A549 treated with DMSO at 1 μM for 4 hours (cell line): ENCODE measurements at places on chromosomes 3 and 15. TPM values are rescaled to one million over a fixed set of nuclear protein-coding genes. Genes with fewer than 3 reads are reported as not detected.

Gene GTPBP8
- total RNA-seq = 13.8 to 17.4 TPM (median 15.4 TPM) in 5 replicates

Gene IL5RA
- total RNA-seq = not detected in 5 replicates

Gene GPR87
- 1.1 to 1.5 TPM (median 1.3 TPM) in 5 replicates for total RNA-seq

Gene ISLR
- 0.15 to 0.41 TPM (median 0.25 TPM) in 5 replicates for total RNA-seq

Gene WWTR1
- total RNA-seq = 113 to 160 TPM (median 135 TPM) in 5 replicates

Gene CPNE9
- total RNA-seq = 0.08 to 0.33 TPM (median 0.15 TPM) in 4 of 5 replicates, not detected in the other
